ENCODE measurements at places on chromosomes 12 and 14.

DNA sequence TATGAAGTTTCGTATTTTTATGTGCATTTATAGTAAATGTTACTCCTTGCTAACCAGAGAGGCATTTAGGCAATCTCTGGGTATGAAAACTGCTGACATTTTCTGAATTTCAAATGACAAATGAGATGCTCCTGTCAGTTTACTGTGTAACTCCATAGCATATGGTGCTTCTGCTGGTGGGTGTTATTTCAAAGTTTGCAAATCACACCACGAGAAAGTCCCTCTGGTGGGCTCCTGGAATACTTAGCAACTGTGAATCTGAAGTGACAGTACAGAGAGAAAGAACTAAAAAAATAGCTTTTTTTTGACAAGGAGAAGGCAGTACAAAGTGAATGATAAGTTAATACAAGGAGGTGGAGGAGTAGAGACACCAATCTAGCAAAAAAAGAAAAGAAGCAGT, 161.5 kb downstream of the DERA start:
- DNase-seq: no peak

DNA sequence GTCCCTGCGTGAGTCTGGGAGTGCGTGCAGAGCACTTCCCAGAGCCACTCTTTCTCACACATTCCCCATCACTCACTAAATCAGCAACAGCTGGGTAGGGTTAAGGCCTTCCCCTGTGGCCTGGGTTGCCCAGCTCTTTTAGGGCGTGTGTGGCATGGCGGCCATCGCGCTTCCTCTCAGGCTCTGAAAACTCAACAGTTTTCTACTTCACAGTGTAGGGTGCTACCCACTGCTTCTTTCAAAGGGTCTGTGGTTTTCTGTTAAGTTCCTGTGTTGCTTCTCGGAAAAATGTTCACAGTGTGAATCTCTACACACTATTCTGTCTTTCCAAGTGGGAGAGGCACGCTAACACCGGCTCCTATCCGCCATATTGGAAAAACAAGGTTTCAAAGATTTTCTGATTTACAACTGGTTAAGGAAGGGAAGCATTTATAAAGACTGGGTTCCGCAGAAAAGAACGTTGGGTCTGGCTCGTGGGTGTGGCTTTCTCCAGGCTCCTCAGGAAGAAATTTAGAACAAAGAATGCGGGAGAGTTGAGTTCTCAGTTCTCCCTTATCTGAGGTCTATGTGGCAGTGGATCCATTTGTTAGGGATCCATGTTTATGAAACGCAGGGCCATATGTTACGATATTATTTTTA, 34.9 kb upstream of the AEBP2 start:
- no peak for DNase-seq

DNA sequence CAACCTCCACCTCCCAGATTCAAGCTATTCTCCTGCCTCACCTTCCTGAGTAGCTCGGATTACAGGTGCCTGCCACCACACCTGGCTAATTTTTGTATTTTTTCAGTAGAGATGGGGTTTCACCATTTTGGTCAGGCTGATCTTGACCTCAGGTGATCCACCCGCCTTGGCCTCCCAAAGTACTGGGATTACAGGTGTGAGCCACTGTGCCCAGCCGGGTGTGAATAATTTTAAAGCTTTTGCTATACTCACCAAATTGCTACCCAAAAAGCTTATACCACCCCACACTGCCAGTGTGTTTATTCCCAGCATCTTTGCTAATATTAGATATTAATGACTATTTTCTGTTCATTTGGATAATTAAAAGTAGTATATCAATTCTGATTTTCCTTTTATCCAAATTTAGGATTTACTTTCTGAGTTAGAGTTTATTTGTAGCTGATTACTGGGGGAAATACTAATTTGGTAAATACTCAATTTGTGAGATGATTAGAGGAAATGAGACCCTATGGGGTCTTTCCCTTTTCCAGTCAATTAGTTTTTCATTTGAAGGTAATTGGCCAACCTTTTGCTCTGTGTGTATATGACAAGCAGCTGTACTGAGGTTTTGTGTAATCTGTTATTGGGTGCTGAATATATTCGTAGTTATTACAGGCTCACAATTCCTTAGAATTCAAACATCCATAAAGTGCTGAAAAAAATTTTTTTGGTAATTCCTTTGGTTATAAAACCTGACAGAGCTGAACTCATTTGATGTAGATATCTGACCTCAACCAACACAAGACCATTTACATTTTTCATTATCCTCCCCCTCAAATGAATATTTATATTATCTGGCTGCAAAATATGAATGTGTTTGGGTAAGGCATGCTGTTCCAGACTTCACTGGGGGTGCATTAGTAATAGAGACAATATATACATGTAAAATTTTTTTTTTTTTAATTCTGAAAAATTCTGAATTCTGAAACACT, 73.6 kb downstream of the ANO6 start:
- DNase-seq: no peak

DNA sequence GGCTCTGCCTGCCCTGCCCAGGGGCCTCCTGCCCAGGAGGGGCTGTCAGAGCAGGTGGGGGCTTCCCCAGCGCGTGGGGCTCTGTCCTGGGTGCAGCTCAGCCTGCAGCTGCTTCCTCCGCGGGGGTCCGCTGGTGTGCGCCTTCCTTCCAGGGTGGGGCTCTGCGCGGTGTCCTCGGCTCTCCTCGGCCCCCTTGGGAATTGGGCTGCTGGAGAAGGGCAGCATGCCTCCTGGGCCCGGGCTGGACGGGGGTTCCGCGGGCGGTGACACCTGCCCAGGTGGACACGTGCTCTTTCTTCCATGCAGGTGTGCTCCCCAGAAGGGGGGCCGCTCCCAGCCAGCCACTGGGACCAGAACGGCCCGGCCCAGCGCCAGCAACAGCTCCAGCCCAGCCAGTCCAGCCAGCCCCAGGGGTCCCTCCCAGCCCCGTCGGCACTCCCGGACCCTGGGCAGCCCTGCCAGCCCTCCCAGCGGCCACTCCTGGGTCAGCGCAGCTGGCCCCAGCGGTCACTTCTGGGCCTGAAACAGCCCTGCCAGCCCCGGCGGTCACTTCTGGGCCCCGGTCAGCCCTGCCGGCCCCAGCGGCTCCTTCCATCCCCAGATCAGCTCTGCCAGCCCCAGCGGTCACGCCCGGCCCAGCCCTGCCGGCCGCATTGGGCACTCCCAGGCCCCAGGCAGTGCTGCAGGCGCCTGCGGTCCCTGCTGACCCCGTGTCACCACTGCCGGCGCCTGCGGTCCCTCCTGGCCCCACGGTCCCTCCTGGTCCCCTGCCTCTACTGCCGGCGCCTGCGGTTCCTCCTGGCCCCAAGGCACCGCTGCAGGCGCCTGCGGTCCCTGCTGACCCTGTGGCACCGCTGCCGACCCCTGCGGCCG, 19.1 kb downstream of the FBRSL1 start:
- DNase-seq: no peak

DNA sequence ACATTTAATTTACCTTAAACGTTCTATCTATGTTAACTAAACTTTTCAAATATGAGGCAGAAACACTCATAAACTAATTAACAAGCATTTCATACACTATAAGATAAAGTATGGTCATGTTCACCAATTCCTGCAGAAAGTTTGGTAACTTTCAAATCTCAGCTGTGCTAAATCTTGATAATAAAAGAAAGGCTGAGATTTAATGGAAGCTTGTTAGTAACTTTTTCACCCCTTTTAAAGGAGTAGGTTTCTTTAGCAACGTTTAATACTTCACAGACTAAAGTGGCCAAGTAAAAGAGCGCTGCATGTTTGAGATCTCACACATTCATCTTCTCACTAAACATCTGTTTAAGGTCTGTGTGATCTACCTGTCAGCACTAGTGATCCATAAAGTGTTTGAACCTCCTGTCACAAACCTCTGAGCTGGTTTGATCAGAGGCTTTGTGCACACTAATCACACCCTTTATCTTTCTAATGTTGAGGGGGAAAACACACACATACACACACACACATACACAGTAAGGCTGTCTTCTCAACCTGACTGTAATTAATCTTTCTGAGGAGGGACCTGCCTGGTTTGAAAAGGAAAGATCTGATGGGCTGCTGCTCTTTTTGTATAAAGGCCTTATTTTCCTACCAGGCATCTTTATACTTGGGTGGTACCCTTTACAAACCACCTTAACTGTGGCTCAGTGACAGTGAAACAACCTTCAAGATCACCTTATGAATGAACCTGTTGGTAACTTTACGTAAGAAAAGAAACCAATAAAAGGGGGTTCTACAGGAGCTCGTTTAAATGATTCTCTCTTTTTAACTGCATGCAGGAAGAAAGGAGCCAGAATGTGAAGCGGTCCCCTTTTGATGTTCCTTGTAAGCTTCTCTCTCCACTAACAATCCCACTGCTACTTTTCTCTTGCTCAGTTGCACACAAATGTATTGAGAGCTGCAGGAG, 244.2 kb downstream of the SOX5 start:
- DNase-seq: no peak

DNA sequence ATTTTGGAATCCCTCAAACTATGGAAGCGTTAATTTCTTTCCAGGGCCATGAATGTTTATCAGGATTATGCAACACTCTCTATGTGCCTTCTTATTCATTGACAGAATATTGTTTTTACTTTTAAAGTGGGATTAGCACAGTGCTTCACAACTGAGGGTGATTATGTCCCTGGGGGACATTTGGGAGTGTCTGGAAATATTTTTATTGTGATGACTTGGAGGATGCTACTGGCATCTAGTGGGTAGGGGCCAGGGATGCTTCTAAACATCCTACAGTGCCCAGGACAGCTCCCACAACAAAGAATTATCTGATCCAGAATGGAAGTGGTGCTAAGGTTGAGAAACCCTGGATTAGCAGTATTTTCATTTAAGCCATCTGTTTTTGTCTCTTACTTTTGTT, 338.5 kb upstream of the SOX5 start:
- DNase-seq: no peak

DNA sequence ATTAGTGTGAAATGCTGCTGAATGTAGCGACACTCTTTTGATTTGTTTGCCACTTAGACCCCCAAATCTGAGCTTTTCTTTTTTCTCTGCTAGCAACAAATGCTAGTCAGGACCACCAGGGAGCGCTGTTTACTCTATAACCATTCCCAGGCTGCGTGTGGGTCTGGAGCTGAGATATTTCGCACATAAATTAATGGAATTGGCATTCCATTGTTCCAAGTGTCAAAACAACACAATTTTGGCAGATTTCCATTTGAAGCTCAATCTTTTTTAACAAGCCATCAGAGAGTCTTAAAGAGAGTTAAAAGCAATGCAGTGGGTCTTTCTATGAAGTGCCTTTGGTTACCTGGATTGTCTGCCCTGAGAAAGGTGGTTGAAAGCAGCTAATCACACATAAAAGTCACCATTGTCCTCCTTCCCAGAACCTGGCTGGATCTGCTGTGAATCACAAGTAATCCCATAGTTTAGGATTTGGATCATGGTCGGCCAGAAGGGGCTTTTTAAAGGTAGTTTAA, 7.4 kb upstream of the TMEM132C start:
- DNase-seq: no peak

DNA sequence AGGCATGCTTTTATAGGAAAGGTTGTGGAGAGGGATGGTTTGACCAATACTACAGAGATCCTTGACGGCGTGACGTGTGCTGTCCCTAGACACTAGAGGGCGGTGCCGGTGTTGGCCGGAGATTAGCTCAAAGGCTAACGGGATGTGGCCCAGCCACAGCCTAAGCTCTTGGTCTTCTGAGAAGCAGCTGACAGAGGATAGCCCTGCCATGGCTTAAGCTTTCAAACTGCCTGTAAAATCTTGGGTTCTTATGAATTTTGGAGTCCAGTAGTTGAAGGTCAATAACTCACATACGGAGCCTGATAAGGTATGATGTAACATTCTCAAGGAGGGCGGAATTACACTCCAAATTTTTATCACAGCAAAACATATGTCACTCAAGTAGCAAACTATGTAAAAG, 515.7 kb upstream of the ATXN7L3B start:
- no peak for DNase-seq

GRCh38 chr14:92540472-92541048, 27.0 kb downstream of the RIN3 start:
- DNase-seq: no peak

DNA sequence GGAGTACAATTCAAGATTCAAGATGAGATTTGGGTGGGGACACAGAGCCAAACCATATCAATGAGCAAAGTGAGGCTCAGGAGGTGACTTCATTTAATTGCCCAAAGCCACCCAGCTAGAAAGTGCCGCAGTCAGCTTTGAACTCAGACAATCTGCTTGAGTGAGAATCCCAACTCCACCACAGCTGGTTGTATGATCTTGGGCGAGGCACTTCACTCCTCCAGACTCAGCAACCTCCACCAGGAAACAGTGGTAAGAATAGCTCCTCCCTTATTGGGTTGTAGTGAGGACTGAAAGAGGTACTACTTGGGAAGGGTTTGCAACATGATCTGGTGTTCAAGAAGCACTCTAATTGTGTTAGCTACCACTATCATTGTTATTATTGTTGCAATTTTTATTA, 129.2 kb upstream of the RFLNA start:
- no peak for DNase-seq

- no peak for DNase-seq
These were observed 978.1 kb downstream of the GALC start for GRCh38 chr14:87014856-87015255.

DNA sequence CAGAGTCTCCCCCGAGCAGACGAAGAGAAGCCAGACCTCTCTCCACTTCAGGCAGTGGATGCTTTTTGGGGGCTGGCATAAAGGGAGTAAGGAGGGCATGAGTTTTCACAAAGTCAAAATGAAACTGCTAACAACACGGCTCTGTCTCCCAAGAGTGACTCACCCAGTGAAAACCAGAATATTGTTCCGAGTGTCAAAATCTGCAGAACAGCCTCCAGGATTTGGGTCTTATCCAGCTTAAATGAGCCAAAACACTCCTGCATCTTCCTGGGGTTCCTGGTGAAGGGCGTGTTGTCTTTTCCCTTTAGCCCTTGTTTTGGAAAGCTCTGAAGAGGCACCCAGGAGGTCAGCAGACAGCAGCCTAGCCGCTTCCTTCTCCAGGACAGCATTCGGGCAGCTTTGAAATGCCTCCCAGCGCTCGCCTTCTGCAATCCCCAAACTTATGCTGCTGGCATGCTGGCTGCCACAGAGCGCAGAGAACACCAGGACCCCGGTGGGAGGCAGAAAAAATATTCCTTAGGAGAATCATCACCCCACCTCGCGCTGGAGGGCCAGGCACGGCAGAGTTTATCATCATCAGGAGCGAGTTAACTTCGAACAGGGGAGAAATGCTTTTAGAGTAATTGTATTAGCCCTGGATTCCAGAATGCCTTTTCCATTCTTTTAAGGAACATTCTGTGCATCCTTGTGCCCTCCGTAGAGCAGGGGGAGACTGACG, 117.7 kb upstream of the NCOR2 start:
- DNase-seq: no peak

DNA sequence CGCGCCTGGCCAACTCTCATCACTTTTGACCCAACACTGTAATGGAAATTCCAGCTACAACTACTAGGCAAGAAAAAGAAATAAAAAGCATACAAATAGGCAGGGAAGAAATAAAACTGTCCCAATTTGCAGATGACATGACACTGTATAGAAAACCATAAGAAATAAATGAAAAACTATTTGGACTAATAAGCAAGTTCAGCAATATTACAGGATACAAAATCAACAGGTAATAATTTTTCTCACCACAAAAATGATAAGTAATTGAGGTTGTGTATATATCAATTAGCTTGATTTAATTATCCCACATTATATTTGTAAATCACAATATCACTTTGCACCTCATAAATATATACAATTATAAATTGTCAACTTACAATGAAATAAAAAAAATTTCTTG, 41.9 kb upstream of the OASL start:
- DNase-seq: no peak

GRCh38 chr12:46387670-46388069, 15.1 kb upstream of the SLC38A2 start:
- DNase-seq: no peak

Data from activated T-helper 9 cell treated with anti-CD3 and anti-CD28 coated beads, Interleukin-2, amount 50 U/mL, for 16 hours (primary cell).